Left ventricle myocardium superior (tissue), 1 donor: ENCODE measurements at places on chromosomes 7 and 10. TPM values are rescaled to one million over a fixed set of nuclear protein-coding genes. Genes with fewer than 3 reads are reported as not detected.

DNA sequence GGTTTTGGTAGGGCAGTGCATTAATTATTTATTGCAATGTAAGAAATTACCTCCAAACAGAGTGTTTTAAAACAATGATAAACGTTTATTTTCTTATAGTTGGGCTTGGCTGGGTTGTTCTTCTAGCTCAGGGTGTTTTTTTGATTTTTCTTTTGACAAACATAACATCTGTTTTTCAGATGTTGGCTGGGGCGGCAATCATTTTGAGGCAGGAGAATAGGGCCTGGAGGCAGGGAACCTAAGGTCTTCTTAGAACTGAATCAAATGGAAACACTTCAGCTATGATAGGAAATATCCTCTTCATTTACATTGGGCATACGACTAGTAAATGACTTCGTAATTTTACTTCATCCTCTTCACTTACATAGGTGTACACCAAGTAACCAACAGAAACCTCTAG, 47.4 kb upstream of the NAMPT start:
- no peak for DNase-seq

GRCh38 chr10:117503244-117504205, 39.0 kb upstream of the EMX2 start:
- DNase-seq: no peak

DNA sequence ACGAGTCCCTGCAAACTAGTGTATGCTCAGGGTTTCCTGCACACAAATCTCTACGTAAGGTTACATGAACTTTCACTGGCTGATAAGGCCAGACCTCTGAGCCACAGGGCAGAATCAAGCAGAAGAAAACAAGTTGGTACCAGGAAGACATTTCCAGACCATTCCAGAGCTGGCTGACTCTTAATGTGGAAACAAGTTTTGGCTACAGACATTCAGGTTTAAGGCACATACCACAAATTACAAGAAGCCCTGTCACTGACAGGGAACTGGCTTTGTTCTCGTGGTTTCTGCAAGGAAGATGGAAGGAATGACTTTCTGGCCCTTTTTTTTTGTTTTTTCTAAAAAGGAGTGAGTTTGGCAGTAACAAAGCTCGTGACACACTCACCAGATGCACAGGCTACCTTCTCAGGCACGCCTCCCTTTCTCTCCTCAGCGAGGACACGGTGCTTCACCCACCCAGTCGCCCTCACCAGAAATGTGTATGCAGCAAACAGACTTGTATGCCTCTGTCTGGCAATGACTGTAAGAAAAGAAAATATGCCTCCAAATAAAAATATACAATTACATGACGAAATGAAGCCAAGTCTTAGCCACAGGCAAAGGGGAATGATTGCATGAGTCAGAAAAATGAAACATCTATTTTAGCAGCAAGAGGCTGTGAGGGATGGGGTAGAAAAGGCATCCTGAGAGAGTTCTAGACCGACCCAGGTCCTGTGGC, 22.6 kb downstream of the PLAC9 start:
- no peak for DNase-seq

GRCh38 chr10:101095550-101096213, 33.9 kb downstream of the KAZALD1 start:
- peak; percentile 77 for DNase-seq

GRCh38 chr7:140723574-140723973, 27.1 kb downstream of the NDUFB2 start:
- DNase-seq: no peak

- DNase-seq: peak; percentile 41
Measured at GRCh38 chr10:129096065-129096984, 370.7 kb upstream of the MGMT start.

- no peak for DNase-seq
Measured at GRCh38 chr7:23287612-23288011, 11.5 kb upstream of the MALSU1 start.

- no peak for DNase-seq
Measured at GRCh38 chr7:78427209-78427608, 628.6 kb downstream of the PHTF2 start.

DNA sequence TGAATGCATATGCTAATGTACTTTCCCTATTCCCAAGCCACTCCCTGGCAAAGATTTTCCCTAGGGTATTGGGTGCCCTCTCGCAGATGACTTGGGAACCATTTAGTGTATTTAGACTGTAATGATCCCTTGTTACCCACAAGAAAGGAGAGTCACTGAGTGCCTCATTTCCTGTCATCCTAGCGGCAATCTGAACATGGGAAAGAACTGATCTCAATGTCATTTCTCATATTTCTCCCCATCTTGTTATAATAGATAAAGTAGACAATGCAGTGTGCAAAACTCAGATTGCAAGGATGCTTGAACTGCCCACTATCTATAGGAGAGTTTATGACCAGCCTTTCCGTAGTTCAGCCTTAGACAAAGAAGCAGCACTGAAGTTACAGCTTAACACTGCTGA, 123.3 kb downstream of the MICU1 start:
- no peak for DNase-seq

- DNase-seq: no peak
Measured at GRCh38 chr7:133109816-133110215, 27.9 kb upstream of the CHCHD3 start.

DNA sequence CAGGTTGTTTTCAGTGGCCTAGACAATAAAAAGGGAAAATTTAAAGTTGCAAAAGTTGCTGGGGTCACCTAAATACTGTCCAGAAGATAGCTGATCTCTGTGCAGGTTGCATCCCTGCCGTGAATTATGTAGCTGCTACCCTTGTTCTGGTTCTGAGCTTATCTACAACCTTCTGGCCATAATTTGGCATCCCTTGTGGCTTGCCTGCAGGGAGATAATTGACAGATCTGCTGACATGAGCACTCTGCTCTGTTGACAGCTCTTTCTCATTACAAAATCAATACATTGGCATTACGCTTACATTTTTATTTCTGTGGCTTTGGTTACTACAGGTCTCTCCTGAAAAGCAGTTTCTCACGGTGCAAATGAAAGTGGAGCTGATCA, 29.3 kb upstream of the HECTD2 start:
- no peak for DNase-seq

LIPN gene
- 0.22 TPM for total RNA-seq

- DNase-seq: peak; percentile 37
Measured at GRCh38 chr10:26566525-26567350, 128.6 kb downstream of the APBB1IP start.
